ENCODE measurements at places on chromosomes 1 and 21. TPM values are rescaled to one million over a fixed set of nuclear protein-coding genes. Genes with fewer than 3 reads are reported as not detected.

Gene CNIH3
- total RNA-seq, result 0.39 TPM

Gene CD1E
- not detected for total RNA-seq

Gene RPE65
- total RNA-seq, result not detected

Gene HSPA6
- total RNA-seq, result not detected

Gene LEFTY1
- total RNA-seq, result not detected

Gene SAMD13
- 2.9 TPM for total RNA-seq

Gene NBPF4
- not detected for total RNA-seq

Gene OR2L8
- not detected for total RNA-seq

Gene CRYAA
- total RNA-seq, result not detected

Gene ORC1
- total RNA-seq, result 10.5 TPM

Gene CD53
- total RNA-seq, result not detected

Gene OR14K1
- not detected for total RNA-seq

Gene HFM1
- total RNA-seq, result 1.9 TPM

Gene INSRR
- not detected for total RNA-seq

Gene LENEP
- not detected for total RNA-seq

Gene GJB5
- not detected for total RNA-seq

Gene DMBX1
- total RNA-seq, result not detected

Gene CDK11B
- total RNA-seq, result 13.5 TPM

Gene CDC20
- total RNA-seq, result 174 TPM

Gene TNFRSF1B
- total RNA-seq, result 22.3 TPM

Gene SGIP1
- total RNA-seq, result 9.4 TPM

Gene SPATA46
- total RNA-seq, result not detected

All from mammary microvascular endothelial cell (primary cell).